ENCODE measurements at places on chromosomes 2 and 18.

- no peak for DNase-seq
These were observed at the start of gene PLEKHM3 for GRCh38 chr2:208025037-208025813. TSS of gene PLEKHM3 (minus strand) at chr2:208025527. CDS start at chr2:208001639, 23,888 bp downstream.

- no peak for DNase-seq
These were observed 370 bp downstream of the KLHL29 start for GRCh38 chr2:23385351-23385747.

DNA sequence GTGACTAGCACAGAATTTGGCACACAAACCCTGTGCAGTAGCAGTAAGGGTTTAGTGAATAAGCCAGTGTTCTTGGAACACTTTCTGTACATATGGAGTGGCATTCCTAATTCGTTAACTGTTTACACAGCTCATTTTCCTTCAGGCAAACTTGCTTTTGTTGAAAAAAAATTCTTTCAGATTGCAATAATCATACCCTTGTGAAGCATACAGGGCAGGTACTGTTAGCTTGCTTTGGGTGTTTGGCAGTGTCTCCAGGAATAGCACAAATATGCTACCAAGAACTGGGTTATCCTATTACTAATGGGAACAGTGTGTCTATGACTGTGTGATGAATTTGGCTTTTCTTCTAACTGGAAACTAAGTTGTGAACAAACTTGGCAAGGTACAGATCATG is 33.4 kb downstream of the UGP2 start:
- no peak for DNase-seq

GRCh38 chr18:2913398-2914005 is 66.7 kb downstream of the EMILIN2 start:
- no peak for DNase-seq

GRCh38 chr2:106296182-106296815 is 102.2 kb upstream of the UXS1 start:
- no peak for DNase-seq

GRCh38 chr2:196983934-196984333 is 57.4 kb upstream of the PGAP1 start:
- no peak for DNase-seq

- DNase-seq, result no peak
These were observed 1919.1 kb upstream of the PIK3C3 start for GRCh38 chr18:40035966-40036365.
